ENCODE measurements at places on chromosomes 16 and 17. TPM values are rescaled to one million over a fixed set of nuclear protein-coding genes. Genes with fewer than 3 reads are reported as not detected.

- no peak for DNase-seq
These were observed 409.6 kb upstream of the MAF start for GRCh38 chr16:80009971-80010659.

GRCh38 chr17:18025241-18025944, 13.6 kb downstream of the ATPAF2 start:
- DNase-seq = no peak

The MEIOC gene
- 3.7 TPM for total RNA-seq

- no peak for DNase-seq
These were observed 411.8 kb upstream of the SALL1 start for GRCh38 chr16:51562891-51563290.

DNA sequence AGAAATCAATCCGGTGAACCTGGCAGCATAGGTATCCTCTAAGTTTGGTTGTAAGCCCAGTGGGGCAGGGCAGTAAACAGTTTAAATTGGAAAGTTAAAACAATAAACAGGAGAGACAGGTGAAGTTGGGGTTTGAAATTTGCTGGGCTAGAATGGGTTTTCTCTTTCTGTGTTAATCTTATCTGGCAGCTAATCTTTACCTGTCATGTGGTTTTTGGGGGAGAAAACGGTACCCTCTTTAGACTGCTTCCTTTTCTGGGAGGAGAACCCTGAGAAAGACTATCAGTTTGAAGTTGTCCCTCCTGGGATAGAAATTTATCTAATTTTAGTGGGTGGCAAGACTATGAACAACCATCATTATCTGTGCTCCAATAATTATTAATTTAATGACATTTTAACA, 24.0 kb downstream of the CDH13 start:
- DNase-seq = no peak

DNA sequence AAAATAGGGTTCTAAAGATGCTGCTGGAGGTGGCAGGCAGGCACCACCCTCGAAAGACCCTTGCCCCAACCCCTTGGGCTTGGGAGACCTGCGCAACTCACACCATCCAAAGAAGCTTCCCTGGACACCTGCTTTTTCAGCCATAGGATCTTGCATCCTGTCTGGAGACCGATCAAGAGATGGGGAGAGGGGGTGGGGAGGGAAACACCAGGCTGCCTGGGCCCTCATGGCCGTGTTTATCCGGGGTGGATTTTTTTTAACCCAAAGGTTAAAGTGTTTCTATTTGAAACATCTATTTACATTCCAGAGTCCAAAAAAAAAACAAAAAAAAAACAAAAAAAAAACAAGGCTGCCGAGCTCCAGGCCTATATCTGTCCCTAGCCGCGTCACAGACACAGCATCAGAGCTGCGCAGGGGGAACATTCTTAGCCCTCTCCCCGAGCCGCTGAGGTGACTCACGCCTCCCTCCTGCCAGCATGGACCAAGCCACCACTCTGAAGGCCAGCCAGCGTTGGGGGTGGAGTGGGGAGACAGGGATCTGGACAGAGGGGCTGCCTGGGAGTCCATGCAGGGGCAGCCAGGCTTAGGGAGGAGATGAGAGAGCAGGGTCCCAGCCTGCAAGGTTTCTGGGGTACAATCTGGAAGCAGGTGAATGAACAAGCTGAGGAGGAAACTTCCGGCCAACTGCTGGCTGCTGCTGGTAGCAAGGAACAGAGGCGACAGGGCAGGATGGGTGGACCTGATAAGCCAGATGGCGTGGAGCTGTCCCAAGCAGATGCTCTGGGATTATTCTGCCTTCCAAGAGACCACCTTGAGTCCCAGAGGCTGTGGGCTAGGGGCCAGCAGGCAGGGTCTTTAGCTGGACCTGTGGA, 14.8 kb downstream of the HDAC5 start:
- peak; percentile 72 for DNase-seq

- DNase-seq = peak; percentile 40
These were observed 76.5 kb downstream of the OR1D5 start for GRCh38 chr17:2986925-2987324.

- DNase-seq = peak; percentile 72
These were observed 5.6 kb downstream of the NT5C start for GRCh38 chr17:75125984-75126383.

GRCh38 chr16:23013484-23013883, 135.8 kb downstream of the USP31 start:
- DNase-seq = peak; percentile 52

The ITGAL gene
- total RNA-seq = not detected

GRCh38 chr17:30454635-30455034, 22.6 kb upstream of the GOSR1 start:
- DNase-seq = no peak

- DNase-seq = no peak
These were observed 81.3 kb downstream of the SMG6 start for GRCh38 chr17:2222301-2222700.

DNA sequence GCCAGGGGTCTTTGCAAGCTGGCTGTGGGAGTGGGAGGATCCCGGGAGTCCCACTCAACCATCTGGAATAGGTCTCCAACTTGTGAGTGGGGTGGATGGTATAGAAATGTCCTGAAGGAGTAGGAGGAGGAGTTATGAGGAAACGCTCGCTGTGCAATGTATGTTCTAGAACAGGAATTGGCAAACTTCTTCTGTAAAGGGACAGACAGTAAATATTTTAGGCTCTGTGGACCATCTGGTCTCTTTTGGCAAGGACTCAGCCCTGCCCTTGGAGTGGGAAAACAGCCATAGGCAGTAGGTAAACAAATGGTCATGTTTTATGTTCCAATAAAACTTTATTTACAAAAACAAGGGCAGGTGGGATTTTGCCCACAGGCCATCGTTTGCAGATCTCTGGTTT, 149.2 kb downstream of the NPIPB5 start:
- peak; percentile 34 for DNase-seq

The SOX8 gene
- total RNA-seq = 0.69 TPM

The SPNS3 gene
- not detected for total RNA-seq

GRCh38 chr17:50052241-50052796, 3.6 kb upstream of the ITGA3 start:
- peak; percentile 67 for DNase-seq

GRCh38 chr16:75114179-75114945, 2.2 kb downstream of the LDHD start:
- DNase-seq = peak; percentile 52

The PLA2G10 gene
- 0.64 TPM for total RNA-seq

GRCh38 chr16:54890381-54890780, 40.3 kb upstream of the IRX5 start:
- no peak for DNase-seq

The CIBAR2 gene
- not detected for total RNA-seq

DNA sequence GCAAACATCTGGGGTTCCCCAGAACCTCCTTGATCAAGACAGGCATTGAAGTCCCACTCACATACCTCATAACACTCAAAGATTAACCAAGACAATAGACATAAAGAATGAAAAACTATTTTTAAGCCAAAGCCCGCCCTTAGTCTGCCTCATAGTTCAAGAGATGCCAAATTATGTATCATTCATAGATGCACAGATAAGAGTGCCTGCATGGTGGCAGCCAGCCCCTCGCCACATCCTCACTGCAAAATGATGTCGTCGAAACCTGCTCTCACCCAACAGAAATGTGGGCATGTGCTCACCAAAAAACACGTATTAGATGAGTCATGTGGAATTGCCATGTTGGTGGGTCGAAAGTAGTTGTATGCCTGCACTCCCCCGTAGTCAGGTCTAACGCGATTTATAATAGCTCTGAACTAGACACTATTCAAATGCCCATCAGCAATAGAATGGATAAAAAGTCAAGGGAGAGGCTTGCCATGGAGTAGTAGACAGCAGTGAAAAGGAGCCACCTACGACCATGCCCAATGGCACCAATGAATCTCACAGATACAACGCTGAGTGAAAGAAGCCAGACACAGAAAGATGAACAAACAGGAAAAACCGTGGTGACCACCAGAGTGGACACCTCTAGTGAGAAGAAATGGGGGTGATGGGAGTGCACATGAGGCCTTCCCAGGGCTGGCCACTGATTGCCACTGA, 64.8 kb downstream of the C16orf95 start:
- no peak for DNase-seq

DNA sequence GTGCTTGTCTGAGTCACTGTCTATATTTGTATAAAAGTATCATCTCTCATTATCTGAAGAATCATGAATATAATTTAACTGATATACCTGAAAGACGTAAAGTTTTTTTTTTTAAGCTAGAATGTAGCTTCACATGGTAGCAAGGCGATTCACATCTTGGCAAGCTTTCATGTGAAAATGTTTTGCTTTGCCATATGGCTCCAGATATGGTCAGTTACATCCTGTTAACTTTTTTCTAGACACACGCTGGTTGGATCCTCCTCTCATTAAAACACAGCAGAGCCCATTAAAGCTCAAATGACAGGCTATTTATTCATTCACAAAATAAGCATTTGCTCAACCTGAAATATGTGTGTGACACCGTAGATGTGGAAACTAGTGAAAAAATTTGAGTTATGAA, 412.8 kb downstream of the KIF2B start:
- DNase-seq = no peak

- DNase-seq = no peak
These were observed 27.5 kb downstream of the EPN2 start for GRCh38 chr17:19264681-19265080.

DNA sequence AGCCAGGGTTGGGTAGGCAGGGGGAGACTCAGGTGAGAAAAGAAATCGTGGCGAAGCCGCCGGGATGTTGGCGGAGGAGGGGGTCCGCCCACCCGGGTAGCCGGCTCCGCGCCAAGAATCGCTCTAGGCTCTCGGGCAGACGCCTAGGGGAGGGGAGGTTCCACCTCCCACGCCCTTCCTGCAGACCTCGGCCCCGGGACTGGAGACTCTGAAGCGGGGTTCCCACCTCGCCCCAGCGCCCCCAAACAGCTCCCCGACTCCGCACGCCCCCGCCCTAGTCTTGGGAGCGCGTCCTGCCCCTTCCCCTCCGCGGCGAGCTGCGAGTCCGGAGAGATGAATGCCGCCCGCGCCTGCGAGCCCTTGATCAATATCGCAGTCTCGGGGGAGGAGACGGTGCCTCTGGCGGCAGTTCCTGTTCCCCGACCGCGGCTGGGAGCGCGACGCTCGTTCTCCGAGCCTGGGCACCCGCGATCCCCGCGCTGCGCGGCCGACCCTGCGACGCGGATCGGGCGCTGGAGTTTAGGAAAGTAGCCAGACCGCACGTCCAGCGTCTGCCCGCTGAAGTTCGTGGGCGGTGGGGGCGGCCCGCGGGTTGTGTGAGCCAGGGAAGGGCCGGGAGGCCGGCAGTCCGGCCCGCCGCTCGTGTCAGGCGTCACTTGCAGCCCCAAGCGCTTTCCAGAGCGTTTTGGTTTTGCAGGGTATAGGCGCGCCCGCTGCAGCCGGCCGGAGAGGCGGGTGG, 790 bp downstream of the CRHR1 start:
- peak; percentile 86 for DNase-seq

All from endodermal cell (in vitro differentiated cells).